Hypothalamus (tissue), 51 donors: ENCODE measurements at places on chromosomes 11 and 22.

- DNase-seq, result no peak
These were observed 13.7 kb downstream of the SAA4 start for GRCh38 chr11:18222814-18223421.

DNA sequence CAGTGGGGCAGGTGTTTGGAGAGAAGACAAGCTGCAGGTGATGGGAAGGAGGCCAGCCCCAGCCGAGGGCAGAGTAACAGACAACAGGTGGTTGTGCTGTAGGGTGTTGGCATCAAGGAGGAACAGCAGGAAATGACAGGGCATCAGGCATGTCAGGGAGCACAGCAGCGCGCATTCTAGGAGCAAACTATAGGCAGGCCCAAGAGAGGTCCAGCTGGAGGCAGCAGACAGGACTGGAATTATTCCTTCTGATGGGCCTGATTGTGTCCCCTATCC lies 13.6 kb downstream of the ADM start:
- DNase-seq, result no peak

DNA sequence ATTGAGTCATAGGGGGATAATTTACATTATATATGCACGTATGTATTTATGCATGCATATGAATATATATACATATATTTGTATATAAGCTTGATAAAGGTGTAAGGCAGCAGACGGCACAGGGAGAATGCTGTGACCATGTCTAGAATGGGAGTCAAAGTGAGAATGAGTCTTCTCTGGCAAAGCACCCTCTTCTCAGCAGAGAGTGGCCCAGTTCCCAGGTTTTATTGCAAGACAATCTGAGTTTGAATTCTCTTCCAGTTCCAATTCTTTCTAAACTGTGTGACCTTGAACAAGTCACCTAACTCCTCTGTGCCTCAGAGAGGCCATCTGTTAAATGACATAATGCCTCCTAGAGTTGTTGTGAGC lies 13.8 kb downstream of the EHF start:
- no peak for DNase-seq

DNA sequence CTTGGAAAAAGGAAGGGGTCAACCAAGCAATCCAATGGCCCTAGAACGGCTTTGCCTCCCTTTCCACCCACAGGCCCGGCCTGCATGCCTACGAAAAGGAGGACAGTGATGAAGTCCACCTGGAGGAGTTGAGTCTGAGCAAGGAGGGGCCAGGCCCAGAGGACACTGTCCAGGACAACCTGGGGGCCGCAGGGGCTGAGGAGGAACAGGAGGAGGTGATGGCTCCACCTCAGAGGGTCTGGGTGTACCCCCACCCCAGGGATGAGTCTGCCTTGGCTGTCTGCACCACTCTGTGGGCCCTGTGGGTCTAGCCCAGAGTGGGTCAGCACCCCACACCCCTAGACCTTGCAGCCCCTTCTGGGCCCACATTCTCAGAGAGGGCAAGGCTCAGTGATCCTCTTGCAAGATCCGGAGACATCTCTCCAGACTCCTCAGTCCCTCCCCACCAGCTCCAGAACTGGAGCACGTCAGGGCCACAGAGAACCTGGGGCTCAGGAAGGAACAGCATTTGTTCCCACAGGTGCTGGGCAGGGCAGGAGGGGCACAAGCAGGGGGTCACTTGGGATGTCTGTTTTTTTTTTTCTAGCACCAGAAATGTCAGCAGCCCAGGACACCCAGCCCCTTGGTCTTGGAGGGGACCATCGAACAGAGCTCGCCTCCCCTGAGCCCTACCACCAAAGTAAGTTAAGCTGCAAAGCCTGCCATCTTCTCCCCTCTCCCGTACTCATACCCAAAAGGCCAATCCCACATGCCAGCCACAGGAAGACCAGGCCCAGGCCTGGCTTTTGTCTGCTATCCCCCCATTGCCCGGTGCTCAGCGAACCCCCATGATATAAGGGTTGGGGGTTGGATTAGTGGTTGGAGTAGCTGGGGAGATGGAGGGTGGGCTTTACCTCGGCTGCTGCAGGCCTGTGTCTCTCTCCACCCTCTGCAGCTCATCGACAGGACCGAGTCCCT lies 8.1 kb downstream of the PRR33 start:
- no peak for DNase-seq

DNA sequence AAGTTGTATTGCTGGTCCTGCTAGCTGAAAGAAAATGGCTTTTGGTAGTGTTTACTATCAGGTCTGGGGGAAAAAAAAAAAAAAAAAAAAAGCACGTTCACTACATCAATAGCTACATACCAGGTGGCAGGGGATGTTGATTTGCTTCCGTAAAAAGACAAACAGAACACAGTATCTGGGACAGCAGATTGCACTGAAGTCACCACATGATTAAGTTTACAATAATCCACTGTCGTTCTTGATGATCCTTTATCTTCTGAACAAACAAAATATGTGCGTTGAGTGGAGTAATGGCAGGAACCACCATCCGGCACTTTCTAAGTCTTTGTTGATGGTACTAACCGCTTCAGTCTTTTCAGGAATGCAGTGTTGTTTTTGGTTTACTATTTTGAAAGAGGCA lies 48.7 kb downstream of the DDX6 start:
- no peak for DNase-seq

DNA sequence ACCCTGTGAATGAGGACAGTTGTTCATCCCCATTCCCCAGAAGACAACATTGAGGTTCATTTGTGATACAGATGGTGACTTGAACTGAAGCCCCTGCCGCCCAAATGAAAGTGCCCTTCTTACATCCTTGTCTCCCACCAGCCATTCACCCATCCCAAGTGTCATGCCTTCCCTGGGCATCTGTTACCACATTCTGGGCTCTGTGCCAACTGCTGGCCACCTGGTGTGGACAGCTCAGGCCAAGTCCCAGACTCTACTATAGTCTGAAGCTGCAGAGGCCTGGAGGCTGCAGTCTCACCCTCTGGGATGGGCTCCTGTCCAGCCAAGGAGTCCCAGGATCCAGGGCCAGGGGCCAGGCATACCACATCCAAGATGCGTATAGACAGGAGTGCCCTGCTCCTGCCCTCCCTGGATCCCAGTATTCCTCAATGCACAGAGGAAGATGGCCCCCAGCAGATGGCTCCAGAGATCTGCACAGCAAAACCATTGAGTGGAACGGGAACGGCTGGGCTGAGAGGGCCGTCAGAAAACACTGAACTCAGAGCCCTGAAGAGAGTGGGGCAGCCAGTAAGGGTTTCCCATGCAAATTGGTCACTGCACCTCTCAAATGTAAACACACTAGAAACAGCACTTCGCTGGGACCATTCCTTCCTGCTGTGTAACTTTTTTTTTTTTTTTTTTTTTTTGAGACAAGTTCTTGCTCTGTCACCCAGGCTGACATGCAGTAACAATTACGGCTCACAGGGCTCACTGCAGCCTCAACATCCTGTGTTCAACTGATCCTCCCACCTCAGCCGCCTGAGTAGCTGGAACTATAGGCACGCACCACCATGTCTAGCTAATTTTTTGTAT lies 22.8 kb downstream of the ARRB1 start:
- DNase-seq, result peak; percentile 59

DNA sequence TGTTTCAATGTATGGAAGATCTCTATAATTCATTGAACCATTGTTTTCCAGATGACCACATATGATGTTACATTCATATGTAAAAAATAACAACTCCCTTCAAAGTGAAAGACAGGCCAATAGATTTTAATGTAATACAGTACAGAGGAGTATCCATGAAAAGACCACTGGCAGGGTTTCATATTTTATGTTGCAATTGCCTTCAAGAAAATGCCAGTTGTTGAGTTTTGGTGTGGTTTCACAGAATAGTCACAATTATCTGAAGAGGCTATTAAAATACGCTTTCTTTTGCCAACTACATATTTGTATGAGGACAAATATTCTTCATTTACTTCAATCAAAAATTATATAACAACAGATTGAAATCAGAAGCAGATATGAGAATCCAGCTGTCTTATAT lies 14.3 kb downstream of the AMOTL1 start:
- no peak for DNase-seq
